Heart right ventricle (tissue), 16 donors: ENCODE measurements at places on chromosomes 1 and 21.
A peak's percentile ranks its signal among the peaks of the same experiment; 100 is the strongest.

DNA sequence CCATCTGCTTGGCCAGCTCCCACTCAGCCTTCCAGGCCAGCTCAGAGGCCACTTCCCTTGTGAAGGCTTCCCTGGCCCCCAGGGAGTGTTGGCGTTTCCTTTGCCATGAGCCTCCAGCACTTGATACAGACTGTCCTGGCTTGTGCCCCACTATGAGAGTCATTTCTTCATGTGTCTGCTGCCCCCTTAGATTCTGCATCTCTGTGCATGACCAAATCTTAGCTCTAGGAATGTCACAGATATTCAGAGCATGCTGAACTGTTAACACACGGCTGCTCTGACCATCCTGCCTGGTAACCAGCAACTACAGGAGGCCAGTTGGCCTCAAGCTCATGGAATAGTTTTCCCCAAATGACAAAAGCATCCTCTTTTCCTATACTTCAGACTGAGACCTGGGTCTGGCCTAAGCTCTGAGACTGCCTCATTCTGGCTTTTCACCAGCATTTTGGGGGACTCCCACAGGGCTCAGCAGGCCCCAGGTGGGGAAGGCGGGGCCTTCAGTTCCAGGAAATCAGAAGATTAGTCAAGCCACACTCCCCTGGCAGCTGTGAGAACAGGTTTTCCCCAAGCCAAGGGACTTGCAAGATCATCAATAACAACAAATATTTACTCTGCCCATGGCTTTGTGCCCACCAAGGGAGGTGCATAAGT, 182.6 kb upstream of the EDN2 start:
- no peak for DNase-seq

GRCh38 chr1:153769221-153769620, 6.0 kb upstream of the SLC27A3 start:
- DNase-seq: no peak

DNA sequence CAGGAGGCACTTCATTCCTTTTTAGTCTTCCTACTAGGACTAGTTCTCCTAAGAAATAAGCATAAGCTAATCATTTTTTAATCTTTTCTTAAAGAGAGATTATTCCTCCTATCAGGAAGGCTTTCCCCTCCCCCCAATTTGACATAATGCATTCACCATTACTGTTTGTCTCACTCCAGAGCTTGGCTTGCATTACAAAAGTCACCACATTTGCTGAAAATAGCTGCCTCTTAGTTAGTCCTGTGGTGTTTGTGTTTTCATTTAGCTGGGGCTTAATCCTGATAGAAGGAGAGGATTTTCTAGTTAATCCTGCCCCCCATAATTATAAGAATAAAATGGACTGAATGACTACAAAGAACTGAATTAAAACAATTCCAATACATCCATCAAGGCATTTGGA, 307.1 kb upstream of the RRP15 start:
- DNase-seq: no peak

GRCh38 chr1:85599076-85599491, 18.5 kb downstream of the CCN1 start:
- DNase-seq: no peak

GRCh38 chr1:24707687-24708086, 37.6 kb upstream of the CLIC4 start:
- DNase-seq: no peak

- DNase-seq: peak; percentile 79
Measured at GRCh38 chr1:155070721-155071569, 7.4 kb downstream of the EFNA4 start.

GRCh38 chr1:154741741-154742495, 128.2 kb downstream of the KCNN3 start:
- DNase-seq: no peak

DNA sequence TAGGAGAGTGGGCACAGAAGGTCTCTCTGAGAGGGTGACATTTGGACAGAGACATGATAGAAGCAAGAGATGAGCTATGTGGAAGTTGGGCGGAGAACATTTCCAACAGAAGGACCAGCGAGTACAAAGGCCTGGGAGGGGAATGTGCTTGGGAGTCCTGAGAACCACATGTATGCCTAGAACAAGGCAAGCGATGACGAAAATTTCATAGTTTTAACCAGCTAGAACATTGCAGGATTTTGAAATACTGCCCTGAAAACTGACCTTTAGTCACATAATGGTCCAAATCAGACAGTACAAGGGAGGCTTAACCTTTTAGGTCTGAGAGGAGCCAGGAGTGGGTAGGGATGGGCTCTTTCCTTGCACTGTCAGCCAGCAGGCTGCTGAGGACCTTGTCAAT, 68.0 kb downstream of the MRPS6 start:
- DNase-seq: no peak

GRCh38 chr1:65279070-65279779, 30.1 kb upstream of the DNAJC6 start:
- peak; percentile 42 for DNase-seq

DNA sequence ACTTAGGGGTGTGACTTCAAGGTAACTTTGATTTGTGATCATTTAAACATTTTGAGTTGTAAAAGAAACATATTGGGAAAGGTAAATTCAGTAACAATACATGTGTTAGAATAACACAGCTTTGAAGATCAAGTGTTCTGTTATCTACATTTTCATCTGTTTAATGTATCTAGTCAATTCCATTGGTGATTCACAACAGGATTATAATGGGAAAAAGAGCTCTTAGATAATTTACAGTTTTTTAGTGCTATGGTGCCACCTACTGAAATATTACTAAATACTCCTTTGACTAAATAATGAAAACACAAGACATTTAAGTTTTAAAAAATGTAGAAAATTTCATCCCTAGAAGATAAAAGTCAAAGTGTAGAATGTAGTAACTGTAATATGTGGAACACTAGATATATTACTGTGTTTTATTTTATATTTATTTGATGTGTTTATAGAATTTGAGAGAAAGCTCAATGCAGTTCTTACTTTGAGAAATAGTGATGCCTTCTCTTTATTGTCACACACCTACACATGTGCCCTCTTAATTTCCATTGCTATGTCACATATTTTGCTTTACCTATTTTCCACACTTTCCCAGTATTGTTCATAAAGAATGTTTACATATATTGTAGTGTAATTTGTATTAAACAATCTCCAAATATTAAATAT, 47.4 kb downstream of the PTPRC start:
- DNase-seq: no peak

DNA sequence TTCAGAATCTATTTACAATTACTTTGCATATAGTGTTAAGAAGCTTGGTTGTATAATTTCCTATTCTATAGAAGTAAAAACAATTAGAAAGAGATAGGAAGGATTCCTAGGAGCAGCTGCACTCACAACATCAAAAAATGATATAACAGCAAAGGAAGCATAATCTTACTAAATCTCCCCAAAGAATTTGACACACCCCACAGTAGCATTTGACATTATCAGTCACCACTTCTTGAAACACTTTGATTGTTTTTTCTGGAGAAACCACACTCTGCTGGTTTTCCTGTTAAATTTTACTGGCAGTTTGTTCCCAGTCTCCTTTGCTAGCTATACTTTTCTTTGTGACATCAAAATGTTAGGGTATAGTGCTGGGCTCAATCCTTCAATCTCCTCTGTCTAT, 100.8 kb upstream of the KIAA1614 start:
- no peak for DNase-seq

DNA sequence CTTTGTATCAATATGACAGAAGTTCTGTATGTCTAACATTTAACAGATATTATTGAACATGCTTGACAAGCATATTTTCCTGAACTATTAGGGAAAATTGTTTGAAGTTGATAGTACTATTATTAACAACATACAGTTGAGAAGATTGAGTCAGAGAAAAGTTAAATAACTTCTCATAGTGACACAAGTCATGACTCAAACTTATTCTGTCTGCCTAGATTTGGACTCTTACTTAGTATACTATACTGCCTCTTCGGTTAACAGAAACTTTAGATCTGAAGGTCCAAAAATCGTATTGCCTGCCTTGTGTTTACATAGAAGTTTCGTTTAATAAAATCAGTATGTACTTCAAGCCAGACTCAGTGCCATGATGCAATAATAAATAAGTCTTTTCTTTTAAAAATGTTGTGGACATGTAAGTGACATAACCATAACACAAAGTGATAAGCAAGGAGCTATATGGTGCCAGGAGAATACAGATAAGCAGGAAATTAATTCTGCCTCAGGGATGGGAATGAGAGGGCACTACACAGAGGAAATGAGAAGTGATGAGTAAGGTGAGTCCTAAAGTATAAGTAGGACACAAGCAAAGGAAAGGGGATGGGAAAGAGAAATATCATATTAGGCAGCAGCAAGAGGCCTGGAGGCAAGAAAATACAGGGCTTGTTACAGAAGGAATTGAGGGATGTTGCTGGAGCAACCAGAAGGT, 48.1 kb downstream of the LHX9 start:
- no peak for DNase-seq

GRCh38 chr1:93328809-93329760, 16.6 kb upstream of the DR1 start:
- no peak for DNase-seq

DNA sequence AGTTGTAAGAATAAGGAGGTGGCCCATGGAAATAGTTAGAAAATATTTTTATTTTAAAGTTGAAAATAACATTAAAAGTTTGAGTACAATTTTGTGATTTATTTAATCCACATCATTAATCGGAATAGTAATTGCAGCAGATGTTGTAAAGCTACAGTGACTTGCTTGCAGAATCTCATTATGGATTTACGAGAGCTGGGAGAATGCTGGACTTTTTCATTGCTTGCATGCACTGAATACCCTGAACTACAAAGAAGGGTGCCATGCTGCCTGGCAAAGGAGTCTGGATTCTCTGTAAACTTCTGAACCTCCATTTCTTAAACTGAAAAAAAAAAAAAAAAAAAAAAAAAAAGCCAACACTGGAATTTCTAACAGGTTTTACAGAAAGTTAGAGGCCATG, 26.5 kb downstream of the WDR64 start:
- no peak for DNase-seq

DNA sequence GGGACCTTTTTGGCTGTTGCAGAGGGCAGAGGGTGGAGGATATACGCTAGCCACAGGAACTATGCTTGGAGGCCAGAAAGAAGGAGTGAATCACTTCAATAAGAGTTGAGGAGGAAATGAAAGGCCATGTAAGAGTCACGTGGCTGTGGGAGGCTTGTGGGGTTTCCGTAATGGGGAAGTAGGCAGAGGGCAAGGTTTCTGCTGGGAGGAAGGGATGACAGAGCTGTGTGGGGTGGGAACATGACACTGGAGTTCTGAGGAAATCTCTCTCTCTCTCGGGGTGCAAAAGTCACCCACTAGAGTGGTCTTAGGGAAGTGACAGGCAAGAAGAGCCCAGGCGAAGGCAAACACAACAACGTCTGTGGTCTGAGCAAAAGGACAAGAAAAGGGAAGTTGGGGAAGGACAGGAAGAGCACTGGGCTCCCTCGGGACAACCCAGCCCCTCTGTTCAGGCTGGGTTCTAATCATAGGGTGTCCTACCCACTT, 3.9 kb upstream of the CD1C start:
- peak; percentile 50 for DNase-seq

GRCh38 chr1:47881505-47882442, 115.4 kb downstream of the TRABD2B start:
- no peak for DNase-seq

GRCh38 chr21:15272591-15272990, 207.8 kb upstream of the NRIP1 start:
- no peak for DNase-seq

GRCh38 chr1:175034775-175035174, 11.6 kb upstream of the MRPS14 start:
- DNase-seq: no peak

- no peak for DNase-seq
Measured at GRCh38 chr1:41278076-41278475, 36.0 kb upstream of the SCMH1 start.

- DNase-seq: peak; percentile 79
Measured at GRCh38 chr1:235883261-235883927, 16.7 kb upstream of the LYST start.

- no peak for DNase-seq
Measured at GRCh38 chr1:60280256-60280655, 206.7 kb upstream of the C1orf87 start.

DNA sequence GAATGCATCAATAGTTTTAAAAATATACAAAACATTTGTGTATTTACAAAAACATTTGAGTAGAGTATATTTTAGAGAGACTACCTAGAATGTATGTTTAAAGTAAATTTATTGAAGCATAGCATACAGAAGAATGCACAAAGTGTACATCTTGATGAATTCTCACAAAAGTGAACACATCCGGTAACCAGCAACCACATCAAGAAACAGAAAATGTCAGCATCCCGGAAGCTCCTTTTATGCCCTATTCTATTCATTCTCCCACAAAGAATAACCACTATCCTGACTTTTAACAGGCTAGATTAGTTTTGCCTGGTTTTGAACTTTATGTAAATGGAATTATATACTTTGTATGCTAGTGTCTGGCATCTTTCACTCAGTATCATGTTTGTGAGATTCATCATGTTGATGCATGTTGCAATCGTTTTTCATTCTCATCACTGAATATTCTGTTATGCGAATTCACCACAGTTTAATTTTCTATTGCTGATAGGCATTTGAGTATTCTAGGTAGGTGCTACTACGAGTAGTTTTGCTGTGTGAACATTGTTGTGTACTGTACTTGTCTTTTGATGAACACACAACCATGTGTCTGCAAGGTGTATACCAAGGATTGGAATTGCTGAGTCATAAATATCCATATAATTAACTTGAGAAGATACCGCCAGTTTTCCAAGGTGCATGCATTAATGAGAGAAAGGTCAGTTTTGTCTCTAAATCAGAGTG, 75.4 kb downstream of the CACHD1 start:
- no peak for DNase-seq

DNA sequence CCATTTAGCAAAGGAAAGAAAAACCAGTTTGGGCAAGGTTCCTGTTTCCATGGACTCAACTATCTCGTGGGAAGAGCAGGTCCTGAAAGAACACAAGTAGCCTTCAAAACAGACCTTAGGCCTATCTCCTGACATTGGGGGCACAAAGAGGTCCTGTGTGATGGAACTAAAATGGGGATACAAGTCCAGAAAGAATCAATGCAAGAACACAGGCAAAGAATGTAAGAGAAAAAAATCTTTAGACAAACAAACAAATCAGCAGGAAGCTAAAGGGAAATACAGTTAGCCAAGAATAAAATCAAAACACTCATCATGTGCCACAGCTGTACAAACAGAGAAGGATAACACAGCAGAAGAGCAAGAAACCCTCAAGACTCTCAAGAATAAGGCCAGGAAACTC, 28.2 kb downstream of the SLC30A10 start:
- DNase-seq: no peak

DNA sequence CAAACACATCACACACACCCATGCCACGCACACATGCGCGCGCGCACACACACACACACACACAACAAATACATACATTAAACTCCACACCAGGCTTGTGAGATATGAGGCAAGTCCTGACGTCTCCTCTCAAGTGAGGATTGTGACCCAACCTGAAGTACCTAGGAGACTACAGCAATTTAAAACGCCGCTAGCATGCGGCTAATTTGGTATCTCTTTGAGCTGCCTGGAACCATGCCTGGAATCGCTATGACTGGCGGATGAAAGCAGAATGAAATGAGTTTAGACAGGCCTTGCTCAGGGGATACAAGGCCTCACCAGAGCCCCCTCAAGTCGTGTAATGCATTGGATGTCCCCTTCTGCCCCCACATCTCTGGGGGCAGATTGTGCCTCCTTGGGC, 1.6 kb upstream of the RAB7B start:
- DNase-seq: no peak

- no peak for DNase-seq
Measured at GRCh38 chr1:153773096-153773921, 1.9 kb upstream of the SLC27A3 start.

GRCh38 chr1:51953079-51953478, 37.4 kb downstream of the RAB3B start:
- no peak for DNase-seq
